ENCODE measurements at places on chromosomes 16 and 17.

DNA sequence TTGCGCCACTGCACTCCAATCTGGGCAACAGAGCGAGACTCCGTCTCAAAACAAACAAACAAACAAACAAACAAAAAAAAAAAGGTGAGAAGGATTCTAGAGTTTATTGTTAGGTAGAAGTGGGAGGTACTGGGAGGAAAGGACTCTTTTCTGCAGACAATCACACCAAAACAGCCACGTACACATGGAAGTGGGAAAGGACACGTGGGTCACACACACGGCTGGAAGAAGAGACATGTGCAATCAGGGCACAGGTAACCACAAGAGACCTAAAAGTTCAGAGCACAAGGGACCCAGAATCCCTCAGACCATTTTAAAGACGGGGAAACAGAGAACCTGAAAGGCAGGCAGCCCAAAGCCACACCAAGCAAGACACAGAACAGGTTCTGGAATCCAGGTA lies 20.5 kb downstream of the XYLT1 start:
- no peak for DNase-seq

- DNase-seq, result no peak
These were observed 103.1 kb upstream of the HSBP1 start for GRCh38 chr16:83704656-83705055.

GRCh38 chr17:58531661-58532554 lies 17.5 kb upstream of the MTMR4 start:
- DNase-seq, result peak; percentile 87

GRCh38 chr17:73304971-73305812 lies 6.6 kb downstream of the CDC42EP4 start:
- DNase-seq, result peak; percentile 45

DNA sequence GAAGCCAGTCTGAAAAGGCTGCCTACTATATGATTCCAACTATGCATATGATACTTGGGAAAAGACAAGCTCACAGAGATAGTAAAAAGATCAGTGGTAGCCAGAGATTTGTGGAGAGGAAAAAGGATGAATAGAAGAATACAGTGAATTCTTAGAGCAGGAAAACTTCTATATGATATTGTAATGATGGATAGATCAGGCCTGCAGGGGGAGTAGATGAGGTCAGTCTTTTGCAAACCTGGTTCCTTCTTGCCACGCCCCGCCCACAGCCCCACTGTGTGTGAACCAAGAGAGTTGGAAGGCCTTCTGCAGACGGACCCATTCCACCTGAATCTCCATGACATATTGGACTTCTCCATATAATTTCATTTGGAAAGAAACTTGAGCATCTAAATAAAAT lies 761 bp upstream of the CCL8 start:
- DNase-seq, result no peak

GRCh38 chr17:66373944-66374817 lies 71.8 kb downstream of the PRKCA start:
- peak; percentile 74 for DNase-seq

GRCh38 chr17:66946251-66946650 lies 18.3 kb upstream of the CACNG4 start:
- no peak for DNase-seq

- no peak for DNase-seq
These were observed 34.3 kb upstream of the TMEM92 start for GRCh38 chr17:50239937-50240336.

DNA sequence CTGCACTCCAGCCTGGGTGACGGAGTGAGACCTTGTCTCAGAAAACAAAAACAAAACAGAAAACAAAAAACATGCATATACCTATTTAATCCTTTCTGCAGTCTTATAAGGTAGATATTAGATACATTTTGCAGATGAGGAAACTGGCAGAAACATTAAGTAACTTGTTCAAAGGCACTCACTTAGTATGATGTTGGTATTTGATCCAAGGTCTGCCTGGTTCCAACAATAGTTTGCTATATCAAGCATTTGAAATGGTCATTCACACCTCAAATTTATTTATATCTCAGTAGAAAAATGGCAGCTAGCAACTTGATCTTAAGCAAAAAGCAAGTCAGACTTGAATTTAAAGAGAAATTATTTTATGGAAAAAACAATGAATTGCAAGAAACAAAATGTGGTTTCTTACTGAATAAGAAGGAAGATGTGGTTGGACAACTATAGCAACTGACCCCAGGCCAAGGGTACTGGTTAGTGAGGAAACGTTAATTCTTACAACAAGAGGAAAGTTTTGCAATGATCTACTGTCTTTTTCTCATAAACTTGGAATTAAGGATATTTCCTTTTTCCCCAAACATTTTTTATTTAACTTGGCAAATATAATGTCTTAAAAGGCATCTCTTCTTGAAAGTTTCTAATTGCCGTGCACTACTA lies 19.7 kb downstream of the DHRS7B start:
- DNase-seq, result no peak

GRCh38 chr17:44779211-44780025 lies 20.6 kb downstream of the ADAM11 start:
- peak; percentile 93 for DNase-seq

- DNase-seq, result no peak
These were observed 16.6 kb upstream of the TNS4 start for GRCh38 chr17:40517981-40518380.

DNA sequence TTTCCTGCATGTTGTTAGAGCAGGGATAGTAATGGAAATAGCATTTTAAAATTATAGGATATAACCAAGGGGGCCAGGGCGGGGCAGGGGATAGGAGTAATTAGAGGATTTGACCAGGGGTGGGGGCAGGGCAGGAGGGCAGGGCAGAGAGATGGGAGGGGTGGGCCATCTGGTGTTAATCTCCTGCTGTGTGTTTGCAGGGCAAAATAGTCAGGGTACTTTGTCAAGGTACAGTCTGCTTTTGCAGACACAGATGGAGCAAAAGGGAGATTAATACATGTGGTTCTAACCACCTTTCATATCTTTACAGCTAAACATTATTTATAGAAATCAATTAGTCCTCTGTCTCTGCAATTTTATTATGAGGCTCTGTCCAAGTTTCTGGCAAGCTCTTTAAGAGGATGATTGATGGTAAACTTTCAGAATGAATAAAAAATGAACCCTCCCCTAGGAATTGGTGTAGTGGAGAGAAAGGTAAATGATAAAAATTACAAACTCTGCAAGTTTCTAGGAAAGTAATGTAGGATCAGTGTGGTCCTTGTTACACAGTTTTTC lies 6.6 kb downstream of the ANKFN1 start:
- DNase-seq, result no peak

DNA sequence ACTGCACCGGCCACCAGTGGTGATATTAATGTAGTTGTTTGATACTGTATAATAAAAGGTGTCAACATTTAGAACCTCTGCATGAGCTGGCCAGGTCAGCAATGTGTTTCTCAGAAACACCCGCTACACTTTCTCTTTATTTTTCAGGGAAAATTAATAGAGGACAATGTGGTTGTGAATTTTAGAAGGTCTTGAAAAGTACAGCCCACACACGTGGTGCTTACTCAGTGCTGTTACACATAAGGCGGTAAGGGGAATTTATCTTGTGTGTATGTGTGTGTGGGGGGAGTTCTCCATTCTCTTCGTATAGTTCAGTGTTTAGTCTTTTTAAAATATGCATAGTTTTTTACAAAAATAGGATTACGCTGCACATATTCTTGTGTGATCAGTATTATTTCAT lies 4.4 kb upstream of the ZFP1 start:
- no peak for DNase-seq

DNA sequence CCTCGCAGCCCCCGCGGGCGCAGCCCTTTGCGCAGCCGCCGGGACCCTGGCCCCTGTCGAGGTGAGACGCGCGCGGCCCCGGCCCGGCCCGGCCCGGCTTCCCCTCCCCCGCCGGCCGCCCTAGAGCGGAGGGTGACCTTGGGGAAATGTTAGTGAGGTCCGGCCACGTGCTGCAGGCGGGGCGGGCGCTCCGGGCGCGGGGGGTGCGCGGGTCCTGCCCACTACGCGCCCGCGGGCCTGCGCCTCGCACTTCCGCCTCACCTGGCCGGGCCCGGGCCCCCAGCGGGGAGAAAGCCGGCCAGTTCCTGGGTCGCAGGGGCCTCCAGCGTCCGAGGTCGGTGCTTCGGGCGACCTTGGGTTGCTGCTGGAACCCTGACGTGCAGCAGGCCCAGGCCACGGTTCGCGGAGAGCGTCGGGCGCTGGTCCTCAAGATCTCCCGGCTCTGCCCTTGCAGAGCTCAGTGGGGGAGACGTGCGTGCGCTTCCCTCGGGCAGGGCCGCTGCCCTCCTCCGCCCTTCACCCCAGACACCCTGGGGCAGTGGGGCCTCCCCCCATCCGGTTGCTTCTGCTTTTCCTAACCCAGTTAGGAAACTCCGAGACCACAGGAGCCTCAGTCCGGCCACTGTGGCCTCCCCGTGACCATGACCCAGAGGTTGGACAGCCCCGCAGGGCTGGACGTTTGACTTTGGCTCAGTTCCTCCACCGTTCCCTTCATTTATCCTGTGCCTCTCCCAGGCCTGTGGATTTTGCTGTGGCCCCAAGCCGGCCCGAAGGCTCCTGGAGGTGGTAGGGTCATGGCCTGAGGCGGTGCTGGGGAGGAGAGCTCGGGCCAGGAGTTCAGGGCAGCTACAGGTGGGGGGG lies 791 bp downstream of the MCRIP2 start:
- DNase-seq, result peak; percentile 43

- no peak for DNase-seq
These were observed 11.7 kb upstream of the TMIGD1 start for GRCh38 chr17:30345527-30346075.

DNA sequence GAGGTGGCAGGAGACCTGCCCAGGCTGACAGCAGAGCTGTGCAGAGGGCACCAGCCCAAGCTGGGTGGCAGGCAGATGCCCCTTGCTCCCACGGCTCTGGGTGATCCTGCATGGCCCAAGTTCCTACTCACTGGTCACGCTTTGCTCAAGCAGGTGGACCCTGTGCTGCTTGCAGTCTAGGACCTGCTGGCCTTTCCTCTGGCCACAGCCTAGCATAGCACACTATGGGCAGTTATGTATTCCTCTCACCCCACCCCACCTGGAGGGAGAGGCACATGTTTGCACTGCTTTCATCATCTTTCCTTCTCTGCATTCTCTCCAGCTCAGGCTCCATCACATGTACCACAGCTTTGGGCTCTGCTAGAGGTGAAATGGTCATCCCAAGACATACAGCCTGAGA lies 19.6 kb upstream of the SREBF1 start:
- DNase-seq, result no peak

DNA sequence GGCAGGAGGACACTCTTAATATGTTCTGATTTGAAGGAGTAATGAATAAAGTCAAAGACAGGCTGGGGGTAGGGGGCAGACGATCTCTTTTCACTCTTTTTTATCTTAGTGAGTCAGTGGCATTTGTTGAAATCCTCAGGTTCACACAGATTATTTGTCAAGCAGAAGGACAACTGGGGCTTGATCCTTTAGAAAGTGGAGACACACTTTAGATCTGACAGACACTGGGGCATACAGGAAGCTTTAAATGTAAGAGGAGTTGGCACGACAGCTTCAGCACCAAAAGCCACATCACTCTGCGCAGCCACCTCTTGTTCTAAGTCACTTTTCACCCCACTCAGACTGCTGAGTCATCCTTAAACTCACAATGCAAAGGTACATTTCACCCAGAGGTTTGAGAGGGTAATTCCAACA lies 121.5 kb downstream of the STXBP4 start:
- DNase-seq, result peak; percentile 4

- no peak for DNase-seq
These were observed 10.1 kb downstream of the WFIKKN2 start for GRCh38 chr17:50845240-50846147.

- peak; percentile 71 for DNase-seq
These were observed 2.2 kb downstream of the UBE2Z start for GRCh38 chr17:48910370-48910769.

- no peak for DNase-seq
These were observed 28.6 kb downstream of the EPN2 start for GRCh38 chr17:19265755-19266154.

DNA sequence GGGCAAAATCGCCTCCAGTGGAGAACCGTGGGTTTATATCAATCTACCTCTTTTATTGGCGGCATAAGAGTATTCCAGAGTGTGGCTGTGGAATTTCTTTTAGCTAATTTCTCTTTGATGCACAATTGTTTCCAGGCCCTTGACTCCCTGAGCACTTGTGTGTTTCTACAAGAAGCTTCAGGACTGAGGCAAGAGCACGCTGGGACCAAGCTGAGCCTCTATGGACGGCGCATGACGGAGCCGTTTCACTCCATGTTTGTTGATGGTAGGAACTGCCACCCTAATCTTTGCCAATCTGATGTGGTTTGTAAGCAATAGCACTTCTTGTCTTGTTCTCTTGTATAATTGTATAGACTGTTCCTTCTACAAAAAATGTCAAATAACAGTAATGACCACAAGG lies 11.2 kb upstream of the ANKRD40CL start:
- DNase-seq, result no peak

GRCh38 chr17:81566461-81567126 lies 14.4 kb upstream of the FAAP100 start:
- DNase-seq, result peak; percentile 67

GRCh38 chr17:73452009-73452408 lies 140.2 kb upstream of the CDC42EP4 start:
- no peak for DNase-seq

DNA sequence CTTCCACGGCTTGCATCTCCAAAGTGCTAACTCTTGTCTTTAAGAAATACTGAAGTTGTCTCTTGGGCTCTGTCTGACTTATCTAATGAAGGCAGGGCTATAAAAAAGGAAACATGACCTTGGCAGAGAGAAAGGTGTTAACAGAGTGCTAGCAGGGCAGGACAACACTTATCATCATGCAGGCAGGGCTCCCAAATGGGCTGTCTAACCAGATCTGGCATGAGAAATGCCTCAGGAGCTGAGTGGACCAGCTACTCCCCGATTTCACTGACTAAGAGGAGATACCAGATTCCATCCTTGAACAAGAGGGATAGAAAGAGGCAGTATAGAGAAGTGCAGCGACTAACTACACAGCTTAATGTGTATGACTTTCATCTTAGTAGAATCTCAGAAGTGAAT lies 32.6 kb downstream of the PMP22 start:
- DNase-seq, result no peak
